ENCODE measurements at places on chromosomes 3 and 15. TPM values are rescaled to one million over a fixed set of nuclear protein-coding genes. Genes with fewer than 3 reads are reported as not detected.

DNA sequence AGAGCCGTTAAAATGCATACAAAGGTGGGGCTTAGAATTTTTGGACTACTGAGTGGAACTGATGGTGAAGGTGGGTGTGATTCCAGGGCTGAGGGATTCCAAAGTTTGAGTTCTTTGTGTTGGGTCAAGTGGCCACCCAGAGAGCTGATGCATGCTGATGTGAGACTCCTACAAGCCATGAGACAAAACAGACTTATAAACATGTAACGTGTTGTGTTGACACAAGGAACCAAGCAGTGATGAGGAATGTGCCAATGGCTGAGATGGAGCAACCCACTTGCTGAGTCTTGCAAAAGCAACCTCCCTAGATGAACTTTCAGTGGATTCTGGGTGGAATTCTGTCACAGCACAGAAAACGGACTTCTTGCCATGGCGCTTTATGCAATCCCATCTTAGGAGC is 289.0 kb downstream of the TLE3 start:
- H3K27me3 ChIP-seq, result no peaks in the 10 kb centered on the region
- DNase-seq, result no peak
- no peaks in the 10 kb centered on the region for H3K36me3 ChIP-seq
- H3K27ac ChIP-seq, result no peak overlapping the region

GRCh38 chr3:151721294-151721693 is 12.4 kb upstream of the AADACL2 start:
- no peak overlapping the region for H3K27ac ChIP-seq
- DNase-seq, result no peak
- H3K36me3 ChIP-seq, result no peaks in the 10 kb centered on the region
- H3K4me1 ChIP-seq, result no peaks in the 10 kb centered on the region
- H3K4me3 ChIP-seq, result no peak overlapping the region

The COL6A5 gene
- total RNA-seq, result 7.4 TPM

DNA sequence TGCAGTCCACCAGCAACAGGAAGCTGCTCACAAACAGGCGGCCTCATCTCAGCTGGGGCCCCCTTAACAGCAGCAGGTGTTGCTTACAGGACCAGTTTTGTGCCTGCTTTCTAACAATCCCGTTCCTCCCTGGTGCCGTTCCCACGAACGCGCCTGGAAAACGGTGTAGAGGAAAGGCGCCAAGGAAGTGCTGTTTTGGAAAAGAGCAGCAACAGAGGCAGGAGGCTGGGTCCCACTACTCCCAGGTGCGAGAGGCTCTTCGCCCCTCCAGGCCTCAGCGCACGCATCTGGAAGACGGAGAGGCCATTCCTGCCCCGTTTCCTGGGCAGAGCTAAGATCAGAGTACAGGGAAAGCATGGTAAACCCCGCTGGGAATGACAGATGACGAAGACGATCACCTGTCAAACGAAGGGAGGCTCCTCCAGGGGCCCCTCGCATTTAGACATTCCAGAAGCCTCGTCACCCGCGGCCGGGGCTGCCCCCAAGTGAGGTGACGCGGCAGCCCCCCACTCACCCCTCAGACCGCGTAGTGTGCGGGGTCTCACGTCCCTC is 603 bp downstream of the SCAPER start:
- peaks cover 5% of the 10 kb centered on the region for H3K4me1 ChIP-seq
- peak; percentile 51 for DNase-seq
- H3K36me3 ChIP-seq, result no peaks in the 10 kb centered on the region
- H3K27ac ChIP-seq, result peak overlapping the region; percentile 86

DNA sequence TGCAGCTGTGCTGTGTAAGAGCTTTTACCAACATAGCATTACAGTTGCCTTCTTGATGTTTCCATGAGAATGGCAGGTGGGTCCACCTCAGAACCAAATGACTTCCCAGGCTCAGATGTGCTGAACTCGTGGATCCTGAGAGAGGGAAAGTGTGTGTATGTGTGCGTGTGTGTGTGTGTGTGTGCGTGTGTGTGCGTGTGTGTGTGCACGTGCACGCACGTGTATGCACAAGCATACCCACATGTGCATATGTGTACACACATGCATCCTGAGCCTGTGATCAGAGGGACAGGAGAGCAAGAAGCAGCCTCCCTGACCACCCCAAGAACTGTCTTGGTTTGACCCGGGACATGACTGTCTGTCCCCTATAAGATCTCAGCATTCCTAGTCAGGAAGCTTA is 48.1 kb downstream of the CHDH start:
- DNase-seq, result no peak
- no peaks in the 10 kb centered on the region for H3K27me3 ChIP-seq
- no peaks in the 10 kb centered on the region for H3K36me3 ChIP-seq
- H3K27ac ChIP-seq, result no peak overlapping the region
- no peak overlapping the region for H3K4me3 ChIP-seq

The MOBP gene
- 0.18 TPM for total RNA-seq

DNA sequence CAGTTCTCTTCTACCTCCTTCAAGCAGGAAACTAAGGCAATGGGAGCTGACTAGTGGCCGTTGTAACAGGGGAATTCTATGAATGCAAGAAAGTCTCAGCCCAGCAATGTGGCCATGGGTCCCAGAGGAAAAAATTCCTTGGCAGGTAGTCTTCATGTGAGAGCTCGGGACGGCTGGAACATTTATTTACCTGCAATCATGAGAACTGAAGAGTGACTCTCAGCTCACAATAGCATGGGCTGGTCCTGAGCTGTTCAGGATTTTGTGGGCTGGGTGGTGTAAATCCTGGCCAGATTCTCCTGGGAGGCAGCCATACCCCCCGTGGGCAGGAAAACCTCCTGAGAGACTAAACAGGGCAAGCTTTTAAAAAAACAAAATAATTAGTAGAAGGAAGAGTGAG is 330.3 kb upstream of the CTNNB1 start:
- peak; percentile 49 for DNase-seq
- no peak overlapping the region for H3K4me3 ChIP-seq
- no peaks in the 10 kb centered on the region for H3K36me3 ChIP-seq
- no peaks in the 10 kb centered on the region for H3K4me1 ChIP-seq
- no peaks in the 10 kb centered on the region for H3K27me3 ChIP-seq

The PTX3 gene
- total RNA-seq, result 4.1 TPM

- H3K27me3 ChIP-seq, result no peaks in the 10 kb centered on the region
- peaks cover 18% of the 10 kb centered on the region for H3K36me3 ChIP-seq
- no peaks in the 10 kb centered on the region for H3K4me1 ChIP-seq
- H3K4me3 ChIP-seq, result no peak overlapping the region
- DNase-seq, result no peak
- H3K27ac ChIP-seq, result no peak overlapping the region
These were observed 34.6 kb downstream of the GNB4 start for GRCh38 chr3:179416681-179417080.

DNA sequence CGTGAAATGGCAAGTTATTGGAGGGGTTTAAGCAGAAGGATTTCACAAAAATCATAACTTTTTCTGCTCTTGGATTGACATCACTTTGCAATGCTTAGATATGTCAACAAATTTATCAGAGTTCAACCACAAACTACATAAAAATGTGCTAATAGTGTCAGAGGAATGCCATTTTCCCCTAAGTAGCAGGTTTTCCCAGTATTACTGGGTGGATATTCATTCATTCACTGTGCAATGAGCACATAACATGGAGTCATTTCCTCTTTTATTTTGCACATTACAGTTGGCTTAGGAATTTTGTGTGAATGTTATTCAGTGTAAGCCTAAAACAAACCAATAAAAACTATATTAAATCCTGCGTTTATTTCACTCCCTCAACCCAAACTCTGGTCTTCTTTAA is 537.3 kb upstream of the MCTP2 start:
- no peak for DNase-seq
- H3K27me3 ChIP-seq, result no peaks in the 10 kb centered on the region
- H3K36me3 ChIP-seq, result no peaks in the 10 kb centered on the region
- H3K27ac ChIP-seq, result no peak overlapping the region

The TMF1 gene
- total RNA-seq, result 84.3 TPM

The NANOGP8 gene
- 0.92 TPM for total RNA-seq

The MORC1 gene
- not detected for total RNA-seq

DNA sequence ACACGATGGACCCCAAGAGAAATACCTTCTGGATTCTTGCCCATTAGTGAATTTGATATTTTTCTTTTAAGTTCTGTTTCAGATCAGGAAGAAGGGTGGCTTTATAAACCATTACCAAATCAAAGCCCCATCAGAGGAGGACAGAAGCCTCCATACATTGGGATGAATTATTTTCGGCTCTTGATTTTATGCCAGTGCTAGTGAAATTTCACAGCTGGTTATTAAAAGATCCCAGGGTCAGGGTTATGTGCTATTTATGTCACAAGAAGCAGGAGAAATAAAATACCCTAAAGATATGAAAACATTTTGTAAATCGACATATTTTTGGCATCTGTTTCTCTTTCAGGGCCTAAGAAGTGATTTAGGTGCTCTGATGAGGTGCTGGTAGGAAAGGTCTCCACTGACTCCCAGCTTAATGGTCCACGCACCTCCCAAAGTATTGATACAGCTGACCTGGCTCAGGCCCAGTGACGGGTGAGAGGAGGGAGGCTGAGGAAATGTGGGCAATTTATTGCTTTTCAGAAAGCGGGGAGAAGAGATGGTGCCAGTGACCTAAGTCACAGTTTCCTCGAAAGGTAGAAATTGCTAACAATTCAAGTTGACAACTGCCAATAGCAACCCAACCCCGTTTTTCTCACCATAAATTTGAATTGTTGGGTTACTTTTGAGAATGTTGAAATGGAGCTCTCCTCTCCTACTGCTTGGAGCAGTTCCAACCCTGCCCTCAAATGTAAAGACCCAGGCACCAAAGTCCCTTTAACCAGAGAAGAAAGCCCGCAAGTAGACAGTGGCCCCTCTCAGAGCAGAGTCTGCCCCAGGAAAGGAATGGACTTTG is 315.6 kb upstream of the NR2E3 start:
- peak; percentile 96 for DNase-seq
- no peaks in the 10 kb centered on the region for H3K27me3 ChIP-seq
- no peak overlapping the region for H3K4me3 ChIP-seq
- H3K4me1 ChIP-seq, result peaks cover 36% of the 10 kb centered on the region
- no peak overlapping the region for H3K27ac ChIP-seq

The PP2D1 gene
- not detected for total RNA-seq

GRCh38 chr3:149327156-149327555 is 6.3 kb downstream of the TM4SF18 start:
- no peak for DNase-seq
- H3K4me1 ChIP-seq, result peaks cover 2% of the 10 kb centered on the region

DNA sequence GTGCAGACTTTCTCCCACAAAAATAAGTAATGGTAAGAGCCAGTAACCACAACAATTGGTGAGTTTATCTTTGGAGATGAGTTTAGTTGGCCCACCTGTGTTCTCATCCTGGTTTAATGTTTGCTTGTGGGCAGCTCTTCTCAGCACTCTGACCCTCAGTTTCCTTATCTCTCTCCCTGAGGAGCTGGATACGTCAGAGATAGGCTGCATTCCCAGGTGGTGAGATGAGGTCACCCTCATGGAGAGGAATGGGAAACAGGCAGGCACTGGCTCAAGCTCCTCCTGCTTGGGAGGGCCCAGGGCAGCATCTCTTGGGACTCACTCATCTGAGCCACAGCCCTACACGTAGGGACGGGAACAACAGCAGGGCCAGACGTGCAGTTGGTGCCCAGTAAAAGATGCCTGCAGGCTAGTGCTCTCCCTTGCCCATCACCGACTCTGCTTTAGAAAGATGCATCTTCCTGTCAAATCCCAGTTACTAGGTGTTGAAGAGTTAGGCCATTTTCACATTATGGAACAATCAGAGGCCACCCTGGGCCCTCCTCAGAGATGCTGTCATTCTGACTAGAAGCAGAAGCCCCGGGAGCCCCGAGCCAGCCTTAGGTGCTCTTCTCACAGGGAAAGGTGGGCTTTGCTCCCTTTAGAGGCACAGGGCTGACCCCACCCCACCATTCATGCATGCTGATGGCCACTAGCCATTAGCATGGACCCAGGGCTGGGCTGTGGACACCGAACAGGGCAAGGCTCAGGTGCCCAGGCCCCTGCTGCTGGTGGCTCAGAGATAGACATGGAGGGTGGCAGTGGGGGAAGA is 59.7 kb downstream of the GRIP2 start:
- H3K27ac ChIP-seq, result no peak overlapping the region
- H3K4me3 ChIP-seq, result no peak overlapping the region
- peaks cover 4% of the 10 kb centered on the region for H3K4me1 ChIP-seq
- peaks cover 7% of the 10 kb centered on the region for H3K36me3 ChIP-seq
- no peak for DNase-seq
- H3K27me3 ChIP-seq, result no peaks in the 10 kb centered on the region

GRCh38 chr15:88657326-88658069 is 18.7 kb downstream of the ISG20 start:
- no peak overlapping the region for H3K27ac ChIP-seq
- no peaks in the 10 kb centered on the region for H3K27me3 ChIP-seq

DNA sequence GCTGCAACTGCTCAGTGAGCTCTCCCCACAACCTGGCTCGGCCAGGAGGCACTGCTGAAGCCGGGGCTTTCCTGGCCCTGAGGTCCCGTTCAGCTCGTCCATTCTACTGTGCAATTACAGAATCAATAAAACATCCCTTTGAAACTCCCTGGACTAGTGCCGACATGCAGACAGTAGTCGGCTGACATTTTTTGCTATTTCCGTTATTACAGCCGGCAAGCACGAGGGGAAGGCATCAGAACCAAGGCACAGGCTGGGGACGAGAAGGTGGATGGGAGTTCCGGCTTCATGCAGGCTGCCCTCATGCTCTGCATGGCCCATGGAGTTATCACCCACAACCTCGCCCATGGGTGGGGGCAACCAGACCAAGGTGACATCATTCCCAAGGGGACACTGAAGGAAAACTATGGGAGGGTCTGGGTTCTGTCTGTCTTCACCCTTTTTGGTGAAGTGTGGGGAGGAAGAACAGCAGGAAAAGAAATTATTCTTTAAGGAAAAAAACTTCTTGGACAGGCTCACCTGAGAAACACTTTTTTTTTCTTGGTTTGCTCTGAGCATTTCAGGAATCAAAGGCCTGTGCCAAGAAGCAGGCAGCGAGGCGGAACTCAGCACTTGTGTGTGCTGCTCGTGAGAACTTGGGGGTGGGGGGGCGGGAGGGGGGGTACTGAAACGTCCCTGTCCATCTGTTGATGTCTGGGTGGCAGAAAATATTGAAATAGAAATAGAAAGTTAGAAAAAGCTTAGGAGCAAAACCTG is 154.5 kb downstream of the FOXP1 start:
- no peaks in the 10 kb centered on the region for H3K27me3 ChIP-seq
- H3K36me3 ChIP-seq, result no peaks in the 10 kb centered on the region
- peak; percentile 66 for DNase-seq
- H3K4me1 ChIP-seq, result peaks cover 22% of the 10 kb centered on the region

Data from lung (tissue), 17 donors.